ENCODE measurements at places on chromosomes 4 and X. TPM values are rescaled to one million over a fixed set of nuclear protein-coding genes. Genes with fewer than 3 reads are reported as not detected.

The IL1RAPL1 gene
- total RNA-seq = not detected

The SOX3 gene
- total RNA-seq = not detected

The LRIT3 gene
- 0.52 TPM for total RNA-seq

The MAP7D2 gene
- total RNA-seq = 0.22 TPM

The GYPA gene
- total RNA-seq = not detected

The CPZ gene
- total RNA-seq = not detected

The AMTN gene
- total RNA-seq = not detected

The PAGE5 gene
- total RNA-seq = 1.1 TPM
